ENCODE measurements at places on chromosomes 1 and 21. TPM values are rescaled to one million over a fixed set of nuclear protein-coding genes. Genes with fewer than 3 reads are reported as not detected.
A peak's percentile ranks its signal among the peaks of the same experiment; 100 is the strongest.

DNA sequence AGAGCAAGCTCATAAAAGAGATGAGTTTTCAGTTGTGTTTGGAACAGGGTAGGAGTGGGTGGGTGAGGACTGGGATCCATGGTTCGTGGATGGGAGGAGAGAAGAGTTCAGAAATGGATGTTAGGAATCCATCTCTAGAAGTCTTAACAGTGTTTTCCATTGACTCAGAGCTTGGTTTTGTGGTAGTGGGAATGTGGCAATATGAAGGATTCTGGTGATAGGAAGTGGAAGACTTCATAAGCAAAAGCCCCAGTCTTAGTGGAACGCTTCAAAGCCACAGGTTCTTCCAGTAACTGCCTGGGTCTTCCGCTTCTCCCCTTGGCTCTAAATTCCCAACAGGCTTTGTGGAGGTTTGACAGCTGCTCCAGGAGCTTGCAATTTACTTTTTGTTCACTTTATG is 167.9 kb downstream of the KCNJ6 start:
- H3K27me3 ChIP-seq: peaks cover 5% of the 10 kb centered on the region
- H3K36me3 ChIP-seq: no peaks in the 10 kb centered on the region
- no peak overlapping the region for H3K4me3 ChIP-seq
- no peaks in the 10 kb centered on the region for H3K4me1 ChIP-seq
- H3K27ac ChIP-seq: no peak overlapping the region

DNA sequence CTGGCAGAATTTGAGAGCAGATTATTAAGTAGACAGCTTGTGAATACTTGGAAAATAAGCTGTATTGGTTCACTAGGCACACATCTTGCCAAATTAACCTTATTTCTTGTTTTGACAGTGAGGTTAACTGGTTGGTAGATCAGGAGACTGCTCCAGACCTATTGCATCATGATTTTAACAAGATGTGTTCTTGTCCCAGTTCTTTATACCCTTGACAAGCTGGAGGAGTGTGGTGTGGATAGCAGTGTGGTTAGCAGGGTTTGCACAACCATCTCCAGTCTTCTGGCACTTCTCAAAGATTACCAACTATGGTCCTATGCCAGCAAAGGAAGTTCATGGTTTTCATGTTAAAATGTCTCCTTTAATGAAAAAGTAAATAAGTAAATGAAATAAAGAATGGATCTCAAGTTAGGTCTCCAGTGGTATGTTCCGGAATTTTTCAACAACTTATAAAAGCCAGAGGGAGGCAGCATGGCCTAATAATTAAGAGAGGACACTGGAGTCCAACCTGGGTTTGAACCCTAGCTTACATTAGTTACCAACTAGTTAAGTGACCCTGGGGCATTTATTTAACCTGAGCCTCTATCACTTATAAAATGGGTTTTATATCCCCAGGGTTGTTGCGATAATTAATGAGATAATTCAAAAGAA is 34.1 kb downstream of the DDX20 start:
- no peaks in the 10 kb centered on the region for H3K36me3 ChIP-seq
- H3K27ac ChIP-seq: no peak overlapping the region
- H3K27me3 ChIP-seq: no peaks in the 10 kb centered on the region
- no peak for DNase-seq

GRCh38 chr1:76086109-76086508 is 11.6 kb downstream of the ST6GALNAC3 start:
- no peaks in the 10 kb centered on the region for H3K27me3 ChIP-seq
- H3K27ac ChIP-seq: no peak overlapping the region
- no peaks in the 10 kb centered on the region for H3K4me1 ChIP-seq
- no peak for DNase-seq
- H3K36me3 ChIP-seq: no peaks in the 10 kb centered on the region

- H3K4me3 ChIP-seq: no peak overlapping the region
- no peak overlapping the region for H3K27ac ChIP-seq
- no peaks in the 10 kb centered on the region for H3K36me3 ChIP-seq
- no peak for DNase-seq
- H3K27me3 ChIP-seq: no peaks in the 10 kb centered on the region
These were observed 36.8 kb downstream of the FMO3 start for GRCh38 chr1:171127501-171127900.

GRCh38 chr1:18913065-18913835 is 10.9 kb upstream of the ALDH4A1 start:
- peak overlapping the region; percentile 31 for H3K27ac ChIP-seq
- no peaks in the 10 kb centered on the region for H3K27me3 ChIP-seq
- H3K4me3 ChIP-seq: no peak overlapping the region
- peaks cover 19% of the 10 kb centered on the region for H3K4me1 ChIP-seq
- peak; percentile 90 for DNase-seq
- H3K36me3 ChIP-seq: peaks cover 92% of the 10 kb centered on the region

DNA sequence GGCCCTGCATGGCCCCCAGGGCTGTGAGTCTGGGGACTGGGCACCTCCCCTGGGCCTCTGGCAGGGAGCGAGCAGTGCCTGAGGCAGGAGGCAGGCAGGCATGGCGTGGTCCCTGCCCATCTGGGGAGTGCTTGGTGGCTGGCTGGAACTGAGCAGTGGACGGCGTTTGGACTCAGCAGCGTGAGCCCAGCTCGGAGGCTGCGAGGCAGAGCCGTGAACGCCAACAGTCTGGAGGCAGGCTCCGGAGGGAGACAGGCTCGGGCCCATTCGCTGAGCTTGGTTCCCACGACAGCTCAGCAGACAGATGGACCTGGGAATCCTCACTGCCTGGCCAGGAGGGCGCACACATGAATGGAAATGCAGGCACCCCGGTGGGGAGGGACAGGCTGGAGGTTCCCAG is 160.7 kb upstream of the POU3F1 start:
- no peak overlapping the region for H3K27ac ChIP-seq
- H3K4me3 ChIP-seq: no peak overlapping the region
- H3K4me1 ChIP-seq: no peaks in the 10 kb centered on the region
- no peaks in the 10 kb centered on the region for H3K27me3 ChIP-seq
- no peak for DNase-seq
- H3K36me3 ChIP-seq: no peaks in the 10 kb centered on the region

GRCh38 chr1:44947774-44948311 is 38.6 kb downstream of the EIF2B3 start:
- H3K27me3 ChIP-seq: no peaks in the 10 kb centered on the region
- DNase-seq: no peak
- H3K36me3 ChIP-seq: no peaks in the 10 kb centered on the region
- peak overlapping the region; percentile 26 for H3K27ac ChIP-seq

DNA sequence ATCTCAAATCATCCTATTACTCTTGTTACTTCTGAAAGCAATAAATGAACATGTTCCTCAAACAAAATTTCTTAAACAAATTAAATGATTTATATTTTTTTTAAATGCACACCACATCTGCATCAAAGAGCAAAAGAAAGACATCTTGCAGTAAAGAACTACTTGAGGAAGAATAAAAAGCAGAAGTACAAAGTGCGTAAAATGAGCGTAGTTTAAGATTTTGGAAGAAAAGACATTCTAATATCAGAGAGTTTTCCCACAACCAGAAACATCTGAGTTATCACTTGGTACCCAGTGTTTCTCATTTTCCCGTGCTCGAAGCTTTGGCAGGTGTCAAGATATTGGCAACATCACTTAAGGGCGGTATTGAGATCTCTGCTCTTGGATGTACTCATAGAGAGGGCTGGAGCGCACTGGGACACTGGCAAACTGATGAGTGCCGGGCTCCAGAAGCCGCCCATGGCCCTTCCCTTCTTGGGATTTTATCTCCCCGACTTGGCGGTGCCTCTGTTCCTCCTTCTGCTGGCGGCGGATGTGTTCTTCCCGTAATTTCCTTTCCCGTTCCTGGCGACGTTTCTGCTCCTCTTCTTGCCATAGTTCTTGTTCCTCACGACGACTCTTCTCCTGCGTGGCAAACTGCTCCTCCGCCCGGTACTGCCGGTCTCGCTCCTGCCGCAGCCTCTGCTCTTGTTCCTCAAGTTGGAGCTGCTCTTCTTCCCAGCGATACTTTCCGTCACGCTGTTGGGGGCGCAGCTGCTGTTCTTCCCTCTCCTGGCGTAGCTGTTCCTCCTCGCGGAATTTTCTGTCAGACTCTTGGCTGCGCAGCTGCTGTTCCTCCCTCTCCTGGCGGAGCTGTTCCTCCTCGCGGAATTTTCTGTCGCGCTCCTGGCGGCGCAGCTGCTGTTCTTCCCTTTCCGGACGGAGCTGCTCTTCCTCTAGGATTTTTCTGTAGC is 7.9 kb downstream of the TCHH start:
- no peaks in the 10 kb centered on the region for H3K36me3 ChIP-seq
- H3K4me1 ChIP-seq: peaks cover 41% of the 10 kb centered on the region
- peaks cover 89% of the 10 kb centered on the region for H3K27me3 ChIP-seq
- peak overlapping the region; percentile 52 for H3K4me3 ChIP-seq
- DNase-seq: no peak

DNA sequence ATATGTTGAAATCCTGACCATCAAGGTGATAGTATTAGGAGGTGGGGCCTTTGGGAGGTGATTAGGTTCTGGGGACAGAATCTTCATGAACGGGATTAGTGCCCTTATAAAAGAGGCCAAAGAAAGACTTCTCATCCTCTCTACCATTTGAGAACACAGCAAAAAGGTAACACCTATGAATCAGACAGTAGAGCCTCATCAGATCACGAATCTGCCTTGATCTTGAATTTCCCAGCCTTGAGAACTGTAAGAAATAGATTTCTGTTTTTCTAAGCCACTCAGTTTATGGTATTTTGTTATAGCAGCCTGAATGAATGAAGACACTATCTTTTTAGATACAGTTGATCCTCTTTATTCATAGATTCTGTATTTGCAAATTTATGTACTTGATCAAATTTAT is 206.9 kb upstream of the EDN2 start:
- H3K27ac ChIP-seq: no peak overlapping the region
- H3K4me3 ChIP-seq: no peak overlapping the region
- no peaks in the 10 kb centered on the region for H3K36me3 ChIP-seq
- H3K27me3 ChIP-seq: no peaks in the 10 kb centered on the region
- peaks cover 18% of the 10 kb centered on the region for H3K4me1 ChIP-seq

GRCh38 chr1:229989591-229990248 is 77.3 kb upstream of the GALNT2 start:
- no peak overlapping the region for H3K4me3 ChIP-seq
- no peak overlapping the region for H3K27ac ChIP-seq
- peaks cover 4% of the 10 kb centered on the region for H3K4me1 ChIP-seq
- DNase-seq: no peak
- H3K36me3 ChIP-seq: no peaks in the 10 kb centered on the region
- no peaks in the 10 kb centered on the region for H3K27me3 ChIP-seq

DNA sequence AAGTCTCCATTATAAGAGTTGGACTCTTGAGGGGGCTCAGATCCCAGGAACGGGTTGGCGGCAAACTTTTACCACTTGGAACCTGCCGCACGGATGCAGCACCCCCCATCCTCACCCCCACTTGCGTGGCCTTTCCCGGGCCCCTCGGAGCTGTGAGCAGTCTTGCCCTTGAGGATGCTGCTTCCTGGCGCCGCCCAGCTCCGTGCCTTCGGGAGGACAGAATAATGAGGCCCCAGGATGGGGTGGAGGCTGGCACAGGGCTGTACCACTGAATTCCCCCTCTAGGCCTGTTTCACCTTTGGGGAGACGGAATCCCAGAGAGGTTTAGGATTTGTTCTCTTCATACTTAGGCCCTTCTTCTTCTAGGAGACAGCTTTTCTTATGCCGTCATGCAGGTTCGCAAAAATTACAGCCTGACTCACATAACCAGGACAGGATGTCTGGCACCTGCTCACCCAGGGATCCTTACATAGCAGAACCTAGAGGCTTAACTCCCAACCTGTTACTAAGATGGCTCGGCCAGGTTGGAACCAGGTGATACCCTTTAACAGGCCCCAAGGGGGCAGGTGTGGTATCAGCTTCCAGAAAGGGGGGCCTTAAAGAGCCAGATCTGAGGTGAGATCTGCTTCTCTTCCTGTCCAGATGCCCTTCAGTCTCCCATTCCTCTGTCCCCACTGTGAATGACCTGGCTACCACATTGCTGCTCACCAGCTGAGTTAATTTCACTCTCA is 1.5 kb downstream of the TRNP1 start:
- H3K4me3 ChIP-seq: peak overlapping the region; percentile 93
- H3K27me3 ChIP-seq: peaks cover 28% of the 10 kb centered on the region
- no peak for DNase-seq
- H3K36me3 ChIP-seq: no peaks in the 10 kb centered on the region

DNA sequence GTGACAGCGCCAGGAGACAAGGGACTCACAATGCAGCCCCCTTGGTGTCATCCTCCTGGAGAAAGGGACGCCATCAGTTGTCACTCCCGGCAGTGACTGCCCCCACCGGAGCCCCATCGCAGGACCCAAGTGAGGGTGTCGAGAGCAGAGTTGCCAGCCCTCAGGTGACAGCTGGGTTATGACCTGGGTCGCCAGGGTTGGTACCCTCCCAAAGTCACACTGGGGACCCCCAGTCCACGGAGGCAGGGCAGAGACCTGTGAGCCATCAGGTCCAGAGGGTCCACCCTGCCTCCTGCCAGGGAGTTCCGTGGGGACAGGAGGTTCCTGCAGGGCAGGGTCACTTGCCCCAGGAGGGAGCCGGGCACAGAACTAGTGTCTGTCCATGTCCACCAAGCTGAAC is 78.2 kb upstream of the IFFO2 start:
- peaks cover 44% of the 10 kb centered on the region for H3K4me1 ChIP-seq
- no peaks in the 10 kb centered on the region for H3K36me3 ChIP-seq
- peak overlapping the region; percentile 64 for H3K27ac ChIP-seq
- peak; percentile 58 for DNase-seq
- no peak overlapping the region for H3K4me3 ChIP-seq

GRCh38 chr1:91282695-91283420 is 121.8 kb downstream of the HFM1 start:
- H3K4me3 ChIP-seq: no peak overlapping the region
- no peaks in the 10 kb centered on the region for H3K36me3 ChIP-seq
- peaks cover 5% of the 10 kb centered on the region for H3K4me1 ChIP-seq
- no peak overlapping the region for H3K27ac ChIP-seq

- peaks cover 3% of the 10 kb centered on the region for H3K36me3 ChIP-seq
- H3K27me3 ChIP-seq: no peaks in the 10 kb centered on the region
- DNase-seq: no peak
- H3K27ac ChIP-seq: no peak overlapping the region
These were observed 42.2 kb upstream of the GOLT1A start for GRCh38 chr1:204255966-204256365.

- H3K4me1 ChIP-seq: peaks cover 30% of the 10 kb centered on the region
- H3K36me3 ChIP-seq: no peaks in the 10 kb centered on the region
- no peak overlapping the region for H3K27ac ChIP-seq
- no peak overlapping the region for H3K4me3 ChIP-seq
These were observed 115.9 kb downstream of the TM2D1 start for GRCh38 chr1:61609040-61609439.

DNA sequence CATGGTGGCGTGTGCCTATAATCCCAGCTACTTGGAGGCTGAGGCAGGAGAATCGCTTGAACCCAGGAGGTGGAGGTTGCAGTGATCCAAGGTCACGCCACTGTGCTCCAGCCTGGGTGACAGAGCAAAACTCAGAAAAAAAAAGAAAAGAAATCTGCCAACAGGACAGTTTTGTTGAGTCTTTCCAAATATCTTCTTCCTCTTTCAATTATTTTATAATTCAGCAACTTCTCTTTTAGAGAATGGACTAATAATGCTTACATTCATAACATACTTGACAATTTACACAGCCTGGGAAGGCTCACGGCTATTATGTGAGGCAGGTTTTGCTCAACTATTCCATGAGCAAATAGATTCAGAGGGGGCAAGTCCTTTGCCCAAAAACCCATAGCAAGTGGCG is 18.1 kb downstream of the CNR2 start:
- no peaks in the 10 kb centered on the region for H3K27me3 ChIP-seq
- no peak overlapping the region for H3K27ac ChIP-seq
- H3K4me1 ChIP-seq: peaks cover 3% of the 10 kb centered on the region
- H3K4me3 ChIP-seq: no peak overlapping the region
- no peaks in the 10 kb centered on the region for H3K36me3 ChIP-seq

Gene FCRL5
- total RNA-seq: not detected

Gene DMBX1
- total RNA-seq: 0.30 TPM

Gene COL11A1
- total RNA-seq: 9.8 TPM

Gene CELF3
- not detected for total RNA-seq

Gene APOBEC4
- not detected for total RNA-seq

Gene PTPN22
- total RNA-seq: 1.7 TPM

Gene INTS7
- 19.4 TPM for total RNA-seq

Gene PCP4
- total RNA-seq: 12.4 TPM

Gene ZNF678
- 6.7 TPM for total RNA-seq

Gene CACNA1S
- not detected for total RNA-seq
